ENCODE measurements at places on chromosomes 1 and 21.

GRCh38 chr21:44296916-44297315 is 2.9 kb upstream of the PFKL start:
- no peak for DNase-seq

- no peak for DNase-seq
Measured at GRCh38 chr1:113493533-113493932, 103.2 kb downstream of the MAGI3 start.

GRCh38 chr1:205741681-205742080 is 8.3 kb downstream of the NUCKS1 start:
- DNase-seq: no peak

DNA sequence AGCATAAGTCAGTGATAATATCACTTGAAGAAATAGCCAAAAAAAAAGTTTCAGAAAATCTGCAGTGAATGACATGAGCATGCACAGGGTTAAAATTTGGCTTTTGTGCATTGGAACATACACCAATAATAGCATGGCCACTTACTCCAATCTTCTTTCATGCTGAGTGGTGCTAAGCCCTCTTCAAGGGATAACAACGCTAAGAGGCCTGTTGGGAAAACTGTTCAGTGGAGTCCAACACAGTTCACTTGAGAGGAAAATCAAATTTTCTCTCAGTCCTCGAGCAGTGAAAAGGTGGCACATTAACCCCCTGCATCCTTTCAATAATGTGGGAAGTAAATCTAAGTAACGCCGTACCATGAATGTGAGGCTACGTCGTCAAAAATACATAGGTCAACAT is 264.7 kb downstream of the SPATA17 start:
- no peak for DNase-seq

- no peak for DNase-seq
Measured at GRCh38 chr1:201346337-201346939, 31.0 kb downstream of the TNNT2 start.

DNA sequence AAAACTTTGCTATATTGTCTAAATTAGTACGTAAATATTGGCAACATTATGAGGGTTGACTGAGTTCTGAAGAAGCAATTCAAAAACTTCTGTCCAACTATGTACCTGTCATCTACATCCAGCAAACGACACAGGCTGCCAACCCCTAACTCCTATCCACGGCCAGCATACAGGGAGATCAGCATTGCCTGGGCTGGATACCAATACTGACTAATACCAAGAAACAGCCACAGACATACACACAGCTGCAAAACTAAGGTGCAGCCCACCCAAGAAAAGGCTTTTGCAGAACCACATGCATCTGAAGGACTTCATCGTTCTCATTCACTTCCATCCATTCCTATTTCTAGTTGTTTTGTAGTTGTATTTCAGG is 2.0 kb downstream of the KIAA0319L start:
- no peak for DNase-seq

GRCh38 chr1:178488393-178488792 is 8.4 kb downstream of the CLEC20A start:
- no peak for DNase-seq

DNA sequence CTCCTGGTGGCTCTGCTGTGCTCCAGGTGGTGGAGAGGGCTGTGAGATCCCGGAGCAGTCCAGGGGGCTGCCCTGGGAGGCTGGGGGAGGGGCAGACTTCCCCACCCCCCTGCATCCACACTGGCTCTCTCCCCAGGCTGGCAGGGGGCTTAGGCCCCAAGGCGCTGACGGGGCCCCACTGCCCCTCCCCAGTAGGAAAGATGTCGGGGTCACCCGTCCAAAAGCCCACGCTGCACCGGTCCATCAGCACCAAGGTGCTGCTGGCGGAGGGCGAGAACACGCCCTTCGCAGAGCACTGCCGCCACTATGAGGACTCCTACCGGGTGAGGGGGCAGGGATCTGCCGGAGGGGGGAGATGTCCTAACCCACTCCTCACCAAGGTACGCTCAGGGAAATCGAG is 5.8 kb downstream of the RNF207 start:
- no peak for DNase-seq

DNA sequence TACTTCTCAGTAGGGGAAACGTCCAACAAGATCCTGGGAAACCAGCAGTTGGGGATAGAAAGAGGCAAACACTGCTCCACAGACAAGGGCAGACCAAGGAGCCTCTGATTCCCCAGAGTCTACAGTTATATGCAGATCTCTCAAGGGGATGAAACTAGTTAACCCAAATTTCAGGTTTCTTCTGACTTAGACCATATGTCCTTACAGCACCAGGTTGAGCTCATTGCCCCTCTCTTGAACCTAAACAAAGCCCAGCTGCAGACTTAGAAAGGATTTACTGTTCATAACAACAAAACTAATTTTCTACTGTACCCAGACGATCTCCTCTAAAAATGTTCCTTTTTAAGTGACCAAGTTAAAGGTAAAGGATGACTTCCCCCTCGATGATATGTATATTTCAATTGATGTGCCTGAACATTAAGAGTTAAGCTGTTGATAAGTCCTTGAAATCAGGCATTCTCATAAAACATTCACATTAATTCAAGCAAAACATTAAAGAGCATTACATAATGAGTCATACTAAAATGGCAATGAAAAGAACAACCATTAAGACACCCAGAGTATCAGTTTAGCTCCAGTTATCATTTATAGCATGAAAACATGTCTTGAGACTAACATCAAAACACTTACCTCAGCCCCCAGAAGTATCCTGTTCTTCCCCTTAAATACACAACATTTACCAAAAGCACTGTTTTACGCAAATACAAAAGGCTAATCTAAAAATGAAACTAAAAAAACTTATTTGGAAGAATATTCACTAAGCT is 24.1 kb downstream of the SMYD3 start:
- no peak for DNase-seq

DNA sequence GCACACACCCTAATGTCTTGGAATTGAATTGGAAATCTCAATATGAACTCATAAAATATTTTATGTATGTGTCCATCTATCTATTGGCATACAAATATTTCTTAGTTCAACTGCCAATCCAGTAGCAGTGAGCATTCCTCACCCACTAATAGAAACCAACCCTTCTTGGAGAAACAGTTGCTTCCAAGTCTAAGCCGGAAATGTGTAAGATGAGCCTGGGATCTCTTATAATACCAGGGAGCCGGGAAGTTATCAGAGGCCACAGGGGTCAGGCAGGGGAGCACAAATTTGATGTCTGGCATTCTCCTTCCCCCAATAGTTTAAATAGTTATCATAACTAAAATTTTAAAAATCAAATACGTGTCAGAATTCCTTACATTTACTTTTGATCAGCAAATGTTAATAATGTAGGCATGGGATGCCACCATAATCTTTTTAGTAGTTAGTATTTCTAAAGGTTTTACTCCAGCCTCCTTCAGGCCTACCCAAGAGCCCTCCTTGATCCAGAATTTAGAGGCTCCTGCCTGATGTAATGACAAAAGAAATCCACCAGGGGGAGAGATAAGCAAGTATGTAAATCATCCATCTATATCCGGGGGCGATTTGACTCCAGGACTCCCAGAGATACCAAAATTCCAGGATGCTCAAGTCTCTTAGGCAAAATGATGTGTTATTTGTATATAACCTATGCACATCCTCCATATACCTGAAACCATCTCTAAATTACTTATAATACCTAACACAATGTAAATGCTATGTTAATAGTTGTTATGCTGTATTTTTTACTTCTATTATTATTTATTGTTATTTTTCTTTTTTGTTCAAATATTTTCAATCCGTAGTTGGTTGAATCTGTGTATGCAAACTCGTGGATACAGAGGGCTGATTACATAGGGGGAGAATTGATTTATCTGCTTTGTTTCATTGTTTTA is 218.7 kb upstream of the COA6 start:
- peak; percentile 29 for DNase-seq

- no peak for DNase-seq
Measured at GRCh38 chr1:111212634-111213335, 12.3 kb upstream of the DENND2D start.

DNA sequence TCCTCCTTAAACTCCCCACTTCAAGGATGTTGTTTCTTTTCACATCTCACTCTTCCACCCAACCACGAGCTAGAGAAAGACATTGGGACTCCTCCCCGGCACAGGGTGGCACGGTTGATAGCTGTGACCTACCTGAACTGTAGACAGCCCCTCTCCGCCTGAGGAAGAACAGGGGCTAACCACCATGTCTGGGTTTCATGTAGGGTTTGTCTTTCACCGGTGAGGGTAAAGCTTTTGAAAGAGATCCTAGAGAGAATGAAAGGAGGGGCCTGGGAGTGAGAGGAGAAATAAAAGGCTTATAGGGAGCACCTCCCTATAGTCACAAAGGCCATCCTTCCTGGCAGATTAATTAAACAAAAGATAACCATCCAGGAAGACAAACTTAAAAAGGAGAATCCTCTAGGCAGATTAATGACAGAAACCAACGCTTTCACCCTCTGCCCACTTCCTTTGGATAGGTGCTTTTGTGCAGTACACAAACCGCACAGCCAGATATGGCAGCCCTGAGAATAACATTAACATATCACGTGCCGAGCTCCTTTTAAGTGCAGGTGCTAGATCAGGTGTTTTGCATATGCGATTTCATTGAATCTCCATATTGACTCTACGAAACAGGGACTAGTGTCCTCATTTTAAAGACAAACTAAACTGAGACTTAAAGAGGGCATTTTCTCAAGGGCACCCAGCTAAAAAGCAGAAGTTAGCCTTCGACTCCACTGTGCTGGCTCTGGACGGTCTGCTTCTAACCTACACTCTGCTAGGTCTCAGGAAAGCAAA is 178.1 kb upstream of the RUNX1 start:
- DNase-seq: peak; percentile 89

GRCh38 chr1:22872981-22873664 is 99.5 kb downstream of the LACTBL1 start:
- no peak for DNase-seq

DNA sequence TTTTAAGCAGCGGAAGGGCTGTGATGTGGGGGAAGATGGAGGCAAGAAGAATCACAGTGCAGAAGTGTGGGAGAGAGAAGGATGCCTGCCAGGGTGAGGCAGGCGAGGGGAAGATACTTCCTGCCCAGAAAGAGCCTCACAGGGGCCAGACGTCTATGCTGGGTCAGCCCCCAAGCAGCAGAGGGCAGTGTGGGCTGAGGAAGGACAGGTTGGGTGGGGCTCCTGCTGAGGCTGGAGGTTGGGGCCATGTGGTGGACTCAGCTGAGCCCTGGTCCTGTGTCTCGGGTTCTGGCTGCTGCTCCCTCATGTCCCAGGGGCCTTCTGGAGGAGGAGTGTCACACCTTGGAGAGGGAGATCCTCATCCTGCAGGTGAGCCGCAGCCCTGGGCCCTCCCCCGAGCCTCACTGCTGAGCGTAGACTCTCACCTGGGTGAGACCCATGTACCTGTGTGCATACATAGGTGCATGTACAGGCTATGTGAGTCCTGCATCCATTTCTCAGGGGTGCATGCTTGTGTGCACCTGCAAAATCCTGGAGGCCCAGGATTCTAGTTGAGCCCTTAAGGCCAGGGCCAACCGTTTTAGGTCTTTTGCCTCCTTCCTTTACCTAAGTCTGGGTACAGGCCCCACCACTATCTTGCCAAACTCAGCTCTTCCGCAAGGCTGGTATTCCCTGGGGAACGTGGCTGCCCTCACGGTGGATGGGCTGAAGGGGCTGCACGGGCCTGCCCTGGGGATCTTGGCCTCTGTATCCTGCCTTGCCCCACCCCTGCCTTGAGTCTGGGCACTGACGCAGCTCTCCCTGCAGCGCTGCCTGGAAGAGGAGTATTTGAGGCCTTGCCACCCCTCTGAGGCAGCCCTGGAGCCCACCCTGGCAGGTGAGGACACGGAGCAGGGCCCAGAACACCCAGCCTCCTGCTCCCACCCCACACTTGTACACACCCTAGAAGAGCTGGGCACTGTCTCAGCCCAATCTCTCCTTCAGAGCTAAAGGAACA is 3.7 kb downstream of the CCDC24 start:
- peak; percentile 44 for DNase-seq

- DNase-seq: no peak
Measured at GRCh38 chr1:77076759-77077158, 142.5 kb downstream of the PIGK start.

- no peak for DNase-seq
Measured at GRCh38 chr1:203557390-203557789, 63.4 kb downstream of the OPTC start.

- no peak for DNase-seq
Measured at GRCh38 chr1:45177452-45177851, 29.0 kb downstream of the ZSWIM5 start.

DNA sequence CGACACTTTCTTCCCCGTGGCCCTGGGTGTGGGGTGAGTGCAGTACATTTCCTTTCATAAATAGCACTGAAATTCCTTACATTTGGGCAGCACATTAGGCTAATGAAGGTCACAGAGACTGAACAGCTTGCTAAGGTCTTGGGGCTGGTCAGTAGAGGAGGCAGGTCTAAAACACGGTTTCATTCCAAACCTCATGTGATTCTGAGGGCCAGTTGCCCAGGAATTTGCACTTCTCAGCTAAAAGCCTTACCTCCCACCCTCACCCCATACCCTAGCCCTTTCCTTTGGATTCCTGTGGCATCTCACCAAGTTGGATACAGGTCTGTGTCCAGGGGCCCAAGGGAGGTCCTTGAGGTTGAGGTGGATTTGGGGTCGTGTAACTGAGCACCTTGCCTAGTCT is 147.8 kb upstream of the CD34 start:
- no peak for DNase-seq

DNA sequence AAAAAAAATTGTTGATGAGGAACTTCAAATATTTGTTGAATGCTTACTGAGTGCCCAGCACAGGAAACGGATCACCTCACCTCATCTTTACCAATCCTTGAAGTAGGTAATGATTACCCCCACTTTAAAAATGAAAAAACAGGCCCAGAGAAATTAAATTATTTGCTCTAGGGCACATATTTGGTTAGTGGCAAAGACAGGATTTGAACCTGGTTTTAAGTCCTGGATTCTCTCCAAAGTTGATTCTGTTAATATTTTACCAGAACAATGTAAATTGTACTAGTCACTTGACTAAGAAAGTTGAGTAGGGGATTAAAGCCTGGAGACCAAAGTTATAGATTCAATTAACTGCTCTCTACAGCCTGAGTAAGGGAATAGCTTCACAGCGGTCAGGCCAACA is 97.9 kb downstream of the GIPC2 start:
- no peak for DNase-seq

DNA sequence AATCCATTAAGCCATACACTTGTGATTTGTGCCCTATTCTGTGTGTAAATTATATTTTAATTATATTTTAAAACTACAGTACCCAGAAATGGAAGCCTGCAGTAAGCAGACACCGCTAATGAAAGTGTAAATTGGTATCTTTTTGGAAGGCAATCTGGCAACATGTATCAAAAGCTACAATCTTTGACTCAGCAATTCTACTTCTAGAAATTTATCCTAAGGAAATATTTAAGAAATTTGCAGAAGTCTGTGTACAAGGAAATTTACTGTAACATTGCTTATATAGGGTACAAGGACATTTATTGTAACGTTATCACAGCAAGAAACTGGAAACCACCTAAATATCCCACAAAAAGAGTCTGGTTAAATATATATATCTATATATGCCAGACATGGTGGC is 14.6 kb upstream of the ZMYM4 start:
- DNase-seq: no peak

DNA sequence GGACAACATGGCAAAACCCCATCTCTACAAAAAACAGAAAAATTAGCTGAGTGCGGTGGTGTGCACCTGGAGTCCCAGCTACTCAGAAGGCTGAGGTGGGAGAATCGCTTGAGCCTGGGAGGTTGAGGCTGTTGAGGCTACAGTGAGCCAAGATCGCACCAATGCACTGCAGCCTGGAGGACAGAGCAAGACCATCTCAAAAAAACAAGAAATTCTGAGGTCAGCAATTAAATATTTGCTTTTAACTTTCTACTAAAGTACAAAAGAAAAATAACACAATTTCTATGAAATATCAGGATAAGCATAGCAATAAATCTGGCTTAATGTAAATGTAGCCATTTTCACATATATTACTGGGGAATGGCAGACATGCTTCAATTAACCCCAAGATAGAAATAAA is 9.9 kb downstream of the PPP1R15B start:
- no peak for DNase-seq
